Placental pericyte (primary cell): ENCODE measurements at places on chromosomes 5 and 9. TPM values are rescaled to one million over a fixed set of nuclear protein-coding genes. Genes with fewer than 3 reads are reported as not detected.

Gene CTSV
- 0.44 TPM in 1 of 2 replicates, not detected in the other for total RNA-seq

Gene NSA2
- total RNA-seq: 44.2 and 145 TPM in 2 replicates

Gene RNF180
- 1.0 and 1.3 TPM in 2 replicates for total RNA-seq

Gene MACIR
- 1.5 and 13.2 TPM in 2 replicates for total RNA-seq

Gene PCDHGA12
- 30.0 and 37.5 TPM in 2 replicates for total RNA-seq

Gene WNK2
- total RNA-seq: not detected in 2 replicates

Gene SPINK1
- not detected in 2 replicates for total RNA-seq

Gene TNFSF8
- total RNA-seq: not detected in 2 replicates

Gene LAMC3
- total RNA-seq: 0.44 and 2.1 TPM in 2 replicates

Gene COL27A1
- 4.6 and 29.2 TPM in 2 replicates for total RNA-seq

Gene BTNL3
- not detected in 2 replicates for total RNA-seq

Gene PTGR1
- total RNA-seq: 60.3 and 88.4 TPM in 2 replicates

Gene XPA
- 4.3 and 7.4 TPM in 2 replicates for total RNA-seq

Gene CNTFR
- total RNA-seq: not detected in 2 replicates

Gene MEGF10
- total RNA-seq: 0.22 and 4.2 TPM in 2 replicates

Gene PCDHA11
- total RNA-seq: 0.57 TPM in 1 of 2 replicates, not detected in the other

Gene OLFM1
- 0.14 and 0.44 TPM in 2 replicates for total RNA-seq

Gene CCNB1
- total RNA-seq: 14.2 and 218 TPM in 2 replicates

Gene SPINK6
- total RNA-seq: not detected in 2 replicates

Gene MELK
- total RNA-seq: 4.4 and 57.0 TPM in 2 replicates

Gene PRKAA1
- 69.8 and 136 TPM in 2 replicates for total RNA-seq

Gene ADAMTS13
- 0.57 and 0.88 TPM in 2 replicates for total RNA-seq

Gene SLC34A3
- total RNA-seq: not detected in 2 replicates

Gene CAVIN4
- total RNA-seq: 0.66 and 3.7 TPM in 2 replicates

Gene ECM2
- 0.29 and 1.5 TPM in 2 replicates for total RNA-seq

Gene EIF4E1B
- total RNA-seq: not detected in 2 replicates

Gene ZDHHC21
- 10.1 and 12.7 TPM in 2 replicates for total RNA-seq

Gene PCDH12
- total RNA-seq: under 0.01 TPM in 1 of 2 replicates, not detected in the other

Gene SGCD
- total RNA-seq: 0.88 and 2.9 TPM in 2 replicates

Gene FOXD4L4
- 0.14 TPM in 1 of 2 replicates, not detected in the other for total RNA-seq
